ENCODE measurements at places on chromosomes 12 and 14.
A peak's percentile ranks its signal among the peaks of the same experiment; 100 is the strongest.

GRCh38 chr14:54946500-54946899 is 43.9 kb upstream of the GCH1 start:
- DNase-seq: no peak

GRCh38 chr14:47389535-47389934 is 285.9 kb downstream of the MDGA2 start:
- no peak for DNase-seq

- no peak for DNase-seq
Observed at GRCh38 chr12:90548595-90548994, 406.4 kb downstream of the CCER1 start.

GRCh38 chr14:86802726-86803125 is 1190.3 kb downstream of the GALC start:
- no peak for DNase-seq

DNA sequence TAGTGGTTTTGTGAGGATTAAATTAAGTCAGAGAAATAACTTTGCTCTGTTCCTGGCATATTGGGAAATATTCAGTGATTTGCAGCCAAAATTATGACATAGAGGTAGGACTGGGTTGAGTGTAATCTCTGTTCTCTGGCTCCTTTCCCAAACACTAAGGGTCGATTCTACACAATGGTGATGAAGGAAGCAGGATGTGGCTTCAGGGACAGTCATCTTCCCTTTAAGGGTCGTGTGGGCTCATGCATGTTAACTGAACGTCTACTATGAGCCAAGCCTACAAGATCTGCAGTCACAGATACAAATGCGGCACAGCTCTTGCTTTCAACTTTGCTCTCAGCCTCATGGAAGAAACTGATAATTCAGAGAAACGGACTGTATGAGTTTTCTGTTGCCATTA is 381.6 kb downstream of the VRK1 start:
- DNase-seq: no peak

GRCh38 chr14:89702073-89702875 is 252.3 kb downstream of the EFCAB11 start:
- peak; percentile 25 for DNase-seq

DNA sequence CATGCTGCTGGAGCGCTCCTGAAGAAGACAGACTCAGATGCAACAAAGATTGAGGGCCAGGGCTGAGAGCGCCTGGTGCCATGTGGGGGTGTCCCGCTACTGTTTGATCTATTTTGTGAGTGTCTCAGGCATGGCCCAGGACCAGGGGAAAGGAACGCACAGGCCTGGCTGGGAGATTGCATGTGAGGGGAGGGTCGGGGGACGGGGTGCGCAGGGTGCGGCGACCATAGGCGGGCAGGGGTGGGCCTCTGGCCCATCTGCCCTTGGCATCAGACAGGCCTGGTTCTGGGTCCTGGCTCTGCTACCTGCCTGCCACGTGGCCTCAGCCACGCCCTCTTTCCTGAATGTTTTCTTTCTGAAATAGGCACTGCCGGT is 47.5 kb downstream of the BEGAIN start:
- DNase-seq: no peak

GRCh38 chr12:77115471-77115870 is 50.1 kb upstream of the E2F7 start:
- no peak for DNase-seq

DNA sequence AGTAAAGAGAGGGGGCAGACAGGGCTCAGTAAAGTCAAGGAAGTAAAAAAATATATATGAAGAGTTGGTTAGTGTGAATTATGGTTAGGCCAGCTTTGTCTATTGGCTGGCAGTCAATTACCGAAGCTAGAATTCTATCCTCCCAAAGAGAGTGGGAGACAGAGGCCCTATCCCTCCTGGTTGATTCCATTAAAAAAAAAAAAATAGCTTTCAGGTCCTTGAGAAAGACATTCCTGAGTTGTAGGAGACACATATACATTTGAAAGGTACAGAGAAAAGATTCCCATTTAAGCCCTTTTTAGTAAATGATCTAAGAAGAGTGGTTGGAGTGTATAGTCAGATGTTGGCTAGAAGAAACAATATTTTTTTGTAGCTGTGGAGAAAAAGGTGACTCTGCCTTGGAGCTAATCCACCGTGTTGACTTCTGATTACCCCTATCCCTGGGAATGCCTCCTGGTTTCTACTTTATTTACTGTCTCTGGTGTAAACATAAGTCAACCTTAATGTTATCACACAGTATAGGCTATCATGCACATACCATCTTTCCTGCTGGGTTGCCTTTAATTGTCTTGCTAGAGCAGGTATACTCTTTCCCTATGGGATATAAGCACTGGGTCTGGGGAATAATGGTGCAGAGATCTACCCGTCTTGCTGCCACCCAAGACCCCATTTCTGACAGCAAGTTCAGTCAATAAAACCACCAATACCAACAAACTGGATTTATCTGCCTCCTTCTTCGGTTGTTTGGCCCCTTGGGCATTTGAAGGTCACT is 859.9 kb upstream of the ATXN7L3B start:
- no peak for DNase-seq

DNA sequence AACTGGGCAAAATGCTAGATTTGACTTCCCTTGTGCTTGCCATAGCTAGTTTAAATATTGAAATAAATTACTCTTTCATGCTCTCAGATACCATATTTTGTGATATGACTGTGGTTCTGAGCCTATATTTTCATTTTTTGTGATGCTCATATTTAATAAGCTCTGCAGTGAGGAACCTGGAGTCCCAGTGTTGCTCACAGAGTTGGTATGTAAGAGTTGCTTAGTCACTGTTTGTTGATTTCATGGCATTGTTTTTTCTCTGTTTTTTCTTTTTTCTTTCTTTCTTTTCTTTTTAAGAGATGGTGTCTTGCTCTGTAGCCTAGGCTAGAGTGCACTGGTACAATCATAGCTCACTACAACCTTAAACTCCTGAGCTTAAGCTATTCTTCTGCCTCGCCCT is 750.5 kb upstream of the TMEM132C start:
- DNase-seq: no peak

DNA sequence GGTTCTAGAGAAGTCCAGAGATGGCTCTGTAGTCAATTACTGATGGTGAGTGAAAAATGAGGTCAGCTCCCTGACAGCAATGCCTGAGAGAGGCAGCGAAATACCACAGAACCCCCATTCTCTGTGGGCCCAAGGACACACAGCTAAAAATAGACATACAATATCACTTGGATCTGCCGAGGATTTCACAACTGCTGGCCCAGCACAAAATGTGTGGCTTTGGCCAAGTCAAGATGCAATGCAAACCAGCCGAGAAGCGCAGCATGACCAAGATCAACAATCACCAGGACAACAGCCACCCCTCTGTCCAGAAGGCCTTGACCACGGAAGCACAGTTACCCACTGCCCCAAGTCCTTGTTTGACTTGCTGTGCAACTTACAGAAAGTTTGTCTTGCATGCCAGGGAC is 52.2 kb downstream of the CKAP4 start:
- DNase-seq: no peak

DNA sequence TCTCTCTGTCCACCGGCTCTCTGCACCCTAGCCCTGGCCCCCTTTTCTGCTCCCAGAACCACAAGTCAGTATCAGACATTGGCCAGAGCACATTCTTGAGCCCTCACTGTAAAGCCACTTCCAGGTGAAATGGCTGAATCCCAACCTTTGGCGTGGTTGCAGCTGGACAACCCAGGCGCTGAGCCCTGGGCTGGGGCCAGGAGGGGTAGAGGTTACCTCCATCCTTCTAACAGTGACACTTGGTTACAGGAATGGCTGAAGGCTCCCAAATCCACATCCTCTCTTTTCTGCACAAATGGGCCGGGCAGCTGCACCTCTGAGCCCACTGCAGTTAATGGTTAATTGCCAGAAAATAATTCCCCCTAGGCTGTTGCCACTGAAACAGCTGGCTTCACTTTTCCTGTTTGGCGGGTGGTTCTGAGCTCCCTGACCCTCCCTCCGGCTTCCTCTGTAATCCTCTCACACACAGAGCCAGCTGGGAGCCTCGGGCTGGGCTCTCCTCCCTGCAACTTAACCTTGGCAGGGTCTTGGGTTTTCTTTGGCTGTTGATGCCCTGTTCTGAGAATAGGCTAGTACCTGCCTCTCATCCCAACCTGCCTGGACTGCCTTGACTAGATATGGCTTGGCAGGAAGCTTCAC is 44.1 kb downstream of the TSPAN11 start:
- DNase-seq: no peak

All from NCI-H774 (cell line).